NCI-H1930 (cell line): ENCODE measurements at places on chromosomes 11 and 22.

- no peak for DNase-seq
These were observed 9.9 kb downstream of the SLC43A3 start for GRCh38 chr11:57417056-57417455.

- DNase-seq, result no peak
These were observed 4.8 kb downstream of the PKP3 start for GRCh38 chr11:398826-399225.

- DNase-seq, result no peak
These were observed 12.5 kb upstream of the MICALL1 start for GRCh38 chr22:37893583-37893983.

- DNase-seq, result no peak
These were observed 42.4 kb downstream of the CACNA1I start for GRCh38 chr22:39612811-39613548.

DNA sequence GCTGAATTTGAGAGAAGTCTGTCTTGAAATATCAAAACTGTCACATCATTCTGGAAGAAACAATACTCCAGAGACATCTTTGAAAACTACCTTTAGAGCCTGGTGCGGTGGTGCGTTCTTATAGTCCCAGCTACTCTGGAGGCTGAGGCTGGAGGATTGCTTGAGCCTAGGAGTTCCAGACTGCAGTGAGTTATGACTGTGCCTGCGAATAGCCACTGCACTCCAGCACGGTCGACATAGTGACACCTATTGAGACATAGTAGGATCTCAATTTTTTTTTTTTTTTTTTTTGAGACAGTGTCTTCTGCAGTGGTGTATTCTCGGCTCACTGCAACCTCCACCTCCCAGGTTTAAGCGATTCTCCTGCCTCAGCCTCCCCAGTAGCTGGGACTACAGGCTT lies 11.5 kb upstream of the AIFM3 start:
- no peak for DNase-seq

- DNase-seq, result no peak
These were observed 429.5 kb downstream of the BUD13 start for GRCh38 chr11:116343270-116343669.

- DNase-seq, result no peak
These were observed 56.8 kb downstream of the PRR5L start for GRCh38 chr11:36352922-36353321.

GRCh38 chr11:76790251-76790650 lies 7.1 kb downstream of the TSKU start:
- no peak for DNase-seq

GRCh38 chr11:13321431-13321830 lies 43.8 kb downstream of the BMAL1 start:
- DNase-seq, result no peak
